ENCODE measurements at places on chromosomes 7 and 10.

- no peak for DNase-seq
Observed at GRCh38 chr10:73053275-73053674, 43.4 kb downstream of the P4HA1 start.

DNA sequence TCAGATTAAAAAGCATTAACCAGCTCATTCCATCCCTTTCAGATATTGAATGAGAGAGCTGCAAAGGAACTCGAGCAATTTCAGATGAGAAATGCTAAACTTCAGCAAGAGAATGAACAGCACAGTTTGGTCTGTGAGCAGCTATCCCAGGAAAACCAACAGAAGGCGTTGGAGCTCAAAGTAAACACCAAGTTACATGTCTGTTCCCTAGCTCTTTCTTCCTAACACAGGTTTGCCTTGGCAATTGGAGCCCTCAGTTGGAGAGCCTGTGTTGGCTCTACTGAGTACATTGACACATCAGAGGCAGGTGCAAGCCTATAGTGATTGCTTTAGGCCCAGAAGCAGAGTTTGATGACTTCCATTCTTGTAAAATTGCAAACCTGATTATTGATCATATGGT lies 14.7 kb downstream of the CFAP58 start:
- DNase-seq, result no peak

- DNase-seq, result no peak
Observed at GRCh38 chr10:102020938-102021337, 35.0 kb downstream of the ARMH3 start.

DNA sequence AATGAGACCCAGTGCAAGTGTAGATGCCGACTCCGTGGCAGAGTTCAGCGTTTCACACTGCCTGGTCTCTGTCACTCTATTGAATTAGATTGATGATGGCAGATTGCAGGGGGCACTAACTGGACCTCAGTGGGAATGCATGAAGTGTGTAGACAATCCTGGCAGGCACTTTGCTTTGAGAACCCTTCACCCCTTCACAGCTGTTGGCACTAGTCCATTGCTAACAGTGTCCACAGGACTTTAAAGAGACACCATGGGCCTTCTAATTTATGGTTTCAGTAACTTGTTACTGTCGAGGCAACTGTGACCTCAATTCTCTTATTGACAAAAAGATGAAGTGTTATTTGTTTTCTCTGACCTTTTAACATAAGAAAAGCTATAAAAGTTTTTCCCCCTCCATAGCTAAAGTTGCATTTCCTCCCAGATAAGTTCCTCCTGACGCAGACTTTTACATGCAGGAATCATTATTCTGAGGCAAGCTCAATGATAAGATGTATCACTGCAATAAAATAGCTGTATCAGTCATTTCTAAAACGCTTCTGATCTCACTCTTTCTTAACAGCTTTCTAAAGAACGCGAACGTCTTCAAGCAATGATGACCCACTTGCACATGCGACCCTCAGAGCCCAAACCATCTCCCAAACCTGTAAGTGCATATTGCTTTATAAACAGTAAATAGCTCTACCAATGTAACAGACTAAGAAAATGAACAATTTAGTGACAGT lies 238.9 kb downstream of the FOXP2 start:
- peak; percentile 42 for DNase-seq

DNA sequence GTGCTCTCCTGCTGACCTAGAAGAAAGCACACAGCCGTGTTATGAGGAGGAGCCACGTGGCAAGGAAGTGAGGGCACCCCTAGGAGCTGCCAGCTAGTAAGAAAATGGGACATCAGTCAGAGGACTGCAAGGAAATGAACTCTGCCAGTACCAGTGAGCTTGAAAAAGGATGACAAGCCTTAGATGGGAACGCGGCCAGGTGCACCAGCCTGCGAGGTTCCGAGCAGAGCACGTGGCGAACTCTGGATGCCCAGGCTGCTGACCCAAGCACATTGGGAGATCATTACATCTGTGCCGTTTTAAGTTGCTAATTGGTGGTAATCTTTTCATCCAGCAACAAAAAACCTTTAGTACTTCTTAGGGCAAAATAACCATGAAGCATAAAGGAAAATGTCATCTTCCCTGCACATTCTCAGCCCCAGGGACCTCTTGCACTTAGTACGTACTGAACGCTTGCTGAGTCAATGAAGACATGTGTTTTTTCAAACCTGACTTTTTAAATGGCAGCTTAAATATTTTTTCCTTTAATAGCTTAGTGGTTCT lies 69.4 kb downstream of the AMZ1 start:
- no peak for DNase-seq

GRCh38 chr7:145151676-145152075 lies 315.8 kb upstream of the TPK1 start:
- no peak for DNase-seq

GRCh38 chr10:109202111-109202510 lies 721.2 kb downstream of the XPNPEP1 start:
- no peak for DNase-seq

DNA sequence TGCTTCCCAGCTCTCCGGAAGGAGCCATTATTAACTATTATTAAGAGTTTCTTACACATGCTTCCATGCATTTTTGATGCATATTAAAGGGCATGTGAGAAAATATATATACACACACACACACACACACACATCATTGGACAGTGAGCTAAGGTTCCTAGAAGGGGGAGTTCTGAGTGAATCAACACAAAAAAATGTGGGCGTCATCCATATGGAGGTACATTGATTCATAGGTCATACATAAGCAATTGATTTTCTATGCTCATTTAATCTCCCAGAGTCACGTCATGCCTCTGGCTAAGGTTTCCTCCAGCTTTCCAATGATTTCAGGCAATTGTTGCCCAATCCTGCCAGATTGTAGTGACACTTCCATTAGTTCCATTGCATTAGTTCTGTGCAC lies 269.4 kb downstream of the DNAJB9 start:
- DNase-seq, result no peak

GRCh38 chr10:43596546-43596945 lies 9.7 kb upstream of the ZNF485 start:
- no peak for DNase-seq

DNA sequence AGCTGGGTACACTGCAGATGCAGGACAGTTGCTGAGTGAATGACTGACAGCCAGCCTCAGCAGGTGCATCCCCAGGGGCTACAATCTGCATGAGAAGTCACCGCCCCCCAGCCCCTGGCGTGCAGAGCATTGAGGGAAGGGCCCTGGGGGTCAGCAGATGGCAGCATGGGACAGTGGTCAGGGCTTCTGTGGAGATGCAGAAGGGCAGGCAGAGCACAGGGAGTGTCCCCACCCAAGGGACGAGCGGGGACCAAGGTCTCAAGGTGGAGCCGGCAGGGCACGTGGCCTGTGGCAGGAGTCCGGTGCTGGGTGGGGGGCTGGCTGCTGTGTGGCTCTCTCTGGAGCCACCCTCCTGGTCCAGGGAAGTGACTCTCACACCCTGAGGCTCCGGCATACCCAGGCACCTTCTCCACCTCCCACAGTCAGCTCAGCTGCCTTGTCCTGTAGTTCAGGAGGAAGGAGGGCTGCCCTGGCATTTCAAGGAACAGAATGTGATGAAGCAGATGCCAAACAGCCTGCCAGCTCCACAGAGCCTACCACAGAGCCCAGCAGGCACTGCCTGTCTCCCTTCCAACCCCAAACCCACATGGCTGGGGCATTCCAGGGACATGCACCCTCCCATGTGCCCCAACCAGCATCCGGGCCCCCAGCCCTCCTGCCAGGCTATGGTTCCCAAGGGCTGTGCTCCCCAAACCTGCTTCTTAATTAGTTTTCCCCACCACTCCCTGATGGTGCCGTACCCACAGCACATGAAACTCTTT lies 114.5 kb downstream of the TMEM130 start:
- peak; percentile 8 for DNase-seq

- no peak for DNase-seq
Observed at GRCh38 chr7:28481091-28481926, 69.0 kb downstream of the CREB5 start.

- no peak for DNase-seq
Observed at GRCh38 chr7:46245586-46246111, 324.6 kb upstream of the IGFBP3 start.

- no peak for DNase-seq
Observed at GRCh38 chr7:1298931-1299885, 66.5 kb downstream of the UNCX start.

GRCh38 chr10:71893920-71894319 lies 42.9 kb upstream of the PSAP start:
- no peak for DNase-seq

GRCh38 chr10:77763453-77764430 lies 126.1 kb upstream of the KCNMA1 start:
- no peak for DNase-seq

DNA sequence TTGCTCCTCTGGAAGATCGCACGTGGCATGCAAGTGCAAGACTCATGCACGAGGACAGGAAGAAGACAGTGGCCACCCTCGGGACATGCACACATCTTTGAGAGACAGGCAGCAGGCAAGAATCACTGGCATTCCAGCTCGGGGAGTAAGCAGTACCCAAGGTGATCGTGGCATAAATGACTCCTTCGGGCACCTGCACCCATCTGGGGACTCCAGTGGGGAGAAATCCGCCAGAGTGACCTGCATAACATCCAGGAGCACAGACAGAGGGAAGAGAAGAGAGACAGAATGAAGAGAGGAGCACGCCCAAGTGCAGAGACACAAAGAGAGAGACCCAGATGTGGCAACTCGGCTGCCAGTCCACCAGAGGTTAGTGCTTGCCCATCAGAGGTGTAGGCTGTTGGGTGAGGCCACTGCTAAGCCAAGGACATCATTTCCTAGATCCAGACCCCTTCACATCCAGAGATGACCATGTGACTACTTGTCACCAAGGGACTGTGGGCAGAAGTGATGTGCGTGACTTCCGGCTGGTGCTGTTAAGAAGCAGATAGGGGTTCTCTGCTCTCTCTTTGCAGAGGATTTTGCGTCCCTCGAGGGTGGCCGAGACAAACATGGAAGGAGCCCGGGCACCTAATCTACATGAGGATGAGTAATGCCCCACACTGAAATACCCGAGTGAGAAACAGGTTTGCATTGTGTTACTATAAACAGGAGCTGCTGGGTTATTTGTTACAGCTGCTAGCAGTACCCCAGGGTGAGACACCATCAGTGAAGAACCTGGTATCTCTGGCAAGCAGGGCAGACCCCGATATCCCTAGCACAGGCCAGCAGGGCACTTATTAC lies 80.6 kb downstream of the VWA2 start:
- DNase-seq, result no peak

GRCh38 chr7:22442187-22442881 lies 57.7 kb downstream of the STEAP1B start:
- no peak for DNase-seq

DNA sequence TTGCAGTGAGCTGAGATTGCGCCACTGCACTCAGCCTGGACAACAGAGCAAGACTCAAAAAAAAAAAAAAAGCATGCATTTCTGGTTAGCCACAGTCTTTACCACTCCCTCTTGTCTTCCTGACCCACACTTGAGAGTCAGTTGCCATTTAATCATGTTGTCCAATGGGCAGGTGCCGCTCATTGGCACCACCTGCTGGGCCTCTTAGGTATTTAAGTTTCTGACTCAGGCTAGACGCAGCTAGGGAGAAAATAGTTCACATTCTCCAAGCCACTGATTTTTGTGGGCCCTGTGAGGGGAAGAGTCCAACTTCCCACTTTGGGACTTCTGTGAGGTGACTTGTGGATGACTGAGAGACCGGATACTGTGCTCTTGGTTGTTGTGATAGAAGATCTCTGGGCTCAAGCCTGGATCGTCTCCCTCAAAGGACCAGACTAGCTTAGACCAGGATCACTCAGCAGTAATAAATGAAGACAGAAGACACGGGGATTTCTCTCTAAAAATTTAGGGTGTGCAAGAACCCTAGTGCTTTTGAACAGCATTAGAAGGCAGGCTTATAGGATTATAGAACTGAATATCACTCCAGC lies 26.8 kb upstream of the SORCS3 start:
- DNase-seq, result no peak

DNA sequence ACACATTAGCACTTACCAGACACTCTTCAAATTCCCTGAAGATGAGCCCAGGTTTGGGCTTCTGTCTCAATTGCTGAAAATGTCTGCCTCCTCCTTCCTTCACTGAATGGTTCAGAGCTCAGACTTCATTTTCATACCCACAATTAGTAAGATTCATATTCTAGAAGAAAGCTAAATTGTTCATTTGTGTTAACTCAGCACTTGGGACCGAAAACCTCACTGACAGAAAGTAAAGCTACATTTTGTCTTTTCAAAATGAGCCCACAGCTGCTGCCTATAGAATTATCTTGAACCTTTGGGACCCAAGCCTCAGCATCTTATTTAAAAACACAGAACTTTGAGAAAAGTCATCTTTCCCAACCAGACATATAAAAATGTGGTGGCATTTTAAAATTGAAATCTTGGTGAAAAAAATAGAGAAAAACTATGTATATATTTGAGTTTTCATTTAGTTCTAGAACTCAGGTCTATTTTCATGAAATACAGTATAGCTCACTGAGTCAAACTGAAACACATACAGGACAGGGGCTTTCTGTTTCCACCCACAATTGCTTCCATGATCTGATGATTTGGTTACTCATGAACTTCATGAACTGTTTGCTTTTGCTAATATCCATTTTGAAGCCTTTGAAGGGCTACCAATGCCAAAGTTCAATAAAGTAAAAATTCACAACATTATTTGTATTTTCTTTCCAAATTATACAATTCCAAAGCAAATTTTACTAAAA lies 119.1 kb upstream of the PFKP start:
- DNase-seq, result no peak

GRCh38 chr10:132431537-132432175 lies 34.7 kb downstream of the PWWP2B start:
- no peak for DNase-seq

- no peak for DNase-seq
Observed at GRCh38 chr10:70982443-70982842, 94.1 kb upstream of the PCBD1 start.

GRCh38 chr7:155884225-155885166 lies 72.2 kb upstream of the SHH start:
- DNase-seq, result no peak

DNA sequence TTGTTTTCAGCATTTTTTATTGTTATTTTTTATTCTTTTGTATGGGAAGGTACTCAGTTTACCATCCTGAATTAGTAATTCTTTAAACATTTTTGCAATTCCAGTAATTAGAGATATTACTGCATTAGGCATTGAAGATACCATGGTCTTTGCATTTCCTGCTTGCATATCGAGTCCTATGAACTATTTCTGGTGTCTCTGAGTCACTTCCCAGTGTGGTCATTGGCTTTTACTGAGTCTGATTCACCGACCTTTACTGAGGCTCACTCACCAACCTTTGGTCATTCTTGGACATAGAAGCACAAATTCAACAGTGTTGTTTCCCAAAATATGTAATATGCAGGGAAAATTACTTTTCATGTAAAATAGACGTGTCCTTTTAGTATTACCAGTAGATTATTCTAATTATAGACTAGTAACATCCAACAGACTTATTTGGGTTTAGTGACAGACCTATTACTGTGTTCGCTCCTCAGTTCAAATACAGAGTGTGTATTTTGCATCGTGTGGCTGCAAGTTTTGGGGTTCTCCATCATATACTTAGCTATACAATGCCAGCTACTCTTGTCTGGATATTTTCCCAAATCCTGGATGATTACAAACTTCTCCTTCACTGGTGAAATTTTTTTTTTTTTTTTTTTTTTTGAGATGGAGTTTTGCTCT lies 180.7 kb upstream of the PRSS1 start:
- no peak for DNase-seq
